ENCODE measurements at places on chromosomes 3 and 15.

DNA sequence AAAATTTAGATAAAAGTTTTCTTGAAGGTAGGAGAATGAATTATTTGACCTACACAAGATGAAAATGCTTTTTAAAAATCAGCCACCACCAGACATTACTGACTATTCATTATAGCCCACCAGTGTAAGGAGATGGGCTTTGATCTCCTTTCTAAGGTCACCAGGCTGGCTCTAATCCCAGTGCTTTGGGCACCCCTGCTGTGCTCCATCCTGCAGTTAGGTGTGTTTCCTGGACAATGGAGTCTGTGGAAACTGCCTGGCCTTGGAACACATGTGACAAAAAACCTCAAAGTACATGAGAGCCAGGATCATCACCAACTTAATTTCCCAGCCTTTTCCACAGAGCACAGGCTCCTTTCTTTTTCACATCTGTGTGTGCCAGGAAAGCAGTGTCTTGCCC lies 260.9 kb downstream of the CHST2 start:
- no peak for DNase-seq

GRCh38 chr15:23857028-23857641 lies 170.0 kb upstream of the NDN start:
- DNase-seq = no peak

GRCh38 chr3:141106842-141107241 lies 55.7 kb downstream of the SPSB4 start:
- DNase-seq = no peak

GRCh38 chr15:48281674-48282073 lies 49.6 kb upstream of the DUT start:
- DNase-seq = no peak

GRCh38 chr15:66433726-66434125 lies 47.0 kb downstream of the MAP2K1 start:
- no peak for DNase-seq

- DNase-seq = no peak
Measured at GRCh38 chr3:194869482-194870169, 183.9 kb downstream of the FAM43A start.
